ENCODE measurements at places on chromosomes 3 and 15.

GRCh38 chr3:19149368-19149767 lies 1.1 kb downstream of the KCNH8 start:
- DNase-seq: peak; percentile 17

GRCh38 chr15:64897345-64897985 lies 14.2 kb upstream of the ANKDD1A start:
- no peak for DNase-seq

GRCh38 chr3:30810625-30811024 lies 83.8 kb downstream of the GADL1 start:
- no peak for DNase-seq

DNA sequence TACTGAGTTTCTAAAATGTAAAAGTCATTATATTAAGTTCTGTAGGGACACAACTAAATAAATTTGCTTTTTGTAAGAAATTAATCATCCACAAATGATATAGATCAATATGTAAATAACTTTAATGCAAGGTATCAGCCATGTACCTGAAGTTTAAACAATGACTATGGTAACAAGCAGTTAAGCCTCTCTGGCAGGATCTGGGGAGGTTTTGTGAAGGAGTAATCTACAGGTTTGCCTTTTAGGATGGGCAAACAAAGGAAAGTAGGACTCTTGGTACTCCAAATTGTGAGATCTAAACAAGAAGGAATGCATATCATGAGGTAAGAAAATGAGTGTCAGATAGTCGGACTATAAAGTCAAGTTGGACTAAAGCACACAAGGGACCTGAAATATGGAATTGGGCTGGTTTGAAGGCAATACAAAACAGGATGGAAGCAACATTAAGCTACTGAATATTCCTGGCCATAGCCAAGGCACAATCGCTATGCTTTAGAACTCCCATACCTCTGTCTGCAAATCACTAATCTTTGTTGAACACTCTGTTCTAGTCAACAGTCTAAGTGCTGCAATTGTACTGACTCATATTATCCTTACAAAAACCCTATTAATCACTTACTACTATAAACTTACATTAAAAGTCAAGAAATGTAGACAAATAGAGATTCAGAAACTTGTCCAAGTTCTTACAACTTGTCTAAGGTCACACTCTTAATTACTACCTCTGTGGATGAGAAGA lies 412.8 kb downstream of the DIPK2A start:
- DNase-seq: no peak

GRCh38 chr3:124592658-124593441 lies 137.4 kb upstream of the UMPS start:
- peak; percentile 23 for DNase-seq

DNA sequence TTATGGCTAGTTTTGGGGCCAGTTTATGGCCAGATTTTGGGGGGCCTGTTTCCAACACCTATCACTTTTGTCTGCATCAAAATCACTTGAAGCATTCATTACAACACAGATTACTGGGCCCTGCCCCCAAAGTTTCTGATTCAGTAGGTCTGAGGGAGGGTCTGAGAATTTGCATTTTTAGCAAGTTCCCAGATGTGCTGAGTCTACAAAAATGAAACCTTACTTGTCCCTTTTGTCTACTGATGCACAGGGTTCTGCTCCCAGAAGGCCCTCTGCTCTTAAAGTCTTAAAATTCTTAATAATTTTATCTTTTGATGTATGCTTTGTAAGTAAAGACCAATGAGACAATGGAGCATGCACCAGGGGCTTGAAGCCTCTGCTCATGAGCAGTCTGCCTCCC lies 146.0 kb downstream of the POLQ start:
- no peak for DNase-seq

GRCh38 chr15:75508840-75509532 lies 57.5 kb upstream of the SIN3A start:
- DNase-seq: peak; percentile 23

DNA sequence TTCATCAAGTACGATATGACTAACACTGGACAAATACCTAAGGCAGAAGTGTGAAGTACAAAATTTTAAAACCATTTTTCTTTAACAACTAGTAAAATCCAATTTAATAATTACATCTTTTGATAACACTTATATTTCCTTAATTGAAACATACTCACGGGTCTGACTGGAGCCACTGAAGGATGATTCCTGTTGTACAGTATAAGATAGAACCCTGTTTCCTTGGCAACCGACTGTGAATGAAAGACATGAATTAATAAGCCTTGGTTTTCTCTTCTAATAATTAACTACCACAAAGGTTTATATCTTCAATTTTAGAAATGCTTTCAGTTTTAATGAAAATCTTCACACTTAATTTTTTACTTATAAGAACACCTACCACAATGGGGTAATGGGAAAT lies 19.4 kb downstream of the DHX36 start:
- DNase-seq: no peak

GRCh38 chr15:46242935-46243334 lies 608.1 kb downstream of the SQOR start:
- DNase-seq: no peak

DNA sequence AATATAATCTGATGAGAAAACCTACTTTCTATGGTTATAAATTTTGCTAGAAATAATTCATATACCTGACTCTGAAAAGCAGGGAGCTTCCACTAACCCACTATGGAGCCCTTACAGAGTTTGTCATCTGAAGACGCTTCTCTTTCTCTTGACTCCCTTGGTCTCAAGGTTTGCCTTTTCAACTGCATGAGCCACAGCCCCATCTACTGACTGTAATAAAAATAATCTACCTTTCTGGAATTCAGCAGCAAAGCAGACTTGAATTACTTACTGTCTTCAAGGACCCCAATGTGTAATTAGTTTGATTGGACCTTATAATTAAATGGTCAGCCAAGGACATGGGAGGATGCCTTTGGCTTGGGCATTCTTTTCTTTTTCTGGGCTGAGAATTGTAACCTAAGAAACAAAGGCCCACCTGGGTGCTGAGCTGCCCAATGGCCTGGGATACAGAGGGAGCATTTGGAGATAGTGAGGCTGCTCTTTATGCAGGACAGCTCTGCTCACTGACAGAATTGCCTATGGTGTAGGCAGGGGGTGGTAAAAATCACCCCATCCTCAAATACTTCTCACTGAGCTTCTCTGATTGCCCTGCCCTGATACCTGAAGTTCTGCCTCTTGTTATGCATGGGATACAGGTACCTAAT lies 178.6 kb upstream of the TRIM42 start:
- no peak for DNase-seq

- DNase-seq: no peak
Observed at GRCh38 chr3:8371085-8371551, 130.5 kb upstream of the LMCD1 start.

DNA sequence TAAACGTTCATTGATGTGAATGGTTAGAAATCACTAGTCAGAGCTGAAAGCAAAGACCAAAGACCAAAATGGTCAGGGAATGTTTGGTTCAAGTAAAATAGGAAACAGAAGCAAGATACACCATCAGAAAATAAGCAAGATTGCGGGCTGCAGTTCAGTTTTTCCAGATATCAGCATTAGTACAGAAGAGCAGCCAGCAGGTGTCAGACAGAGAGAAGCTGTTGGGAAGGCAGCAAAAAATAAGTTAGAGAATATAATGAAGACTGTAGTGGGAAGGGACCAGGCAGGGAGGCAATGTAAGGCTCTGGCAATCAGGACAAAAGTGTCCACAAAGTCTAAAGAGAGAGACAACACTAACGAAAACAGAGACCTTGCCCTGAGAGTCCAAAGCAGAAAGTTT lies 639.4 kb upstream of the NAALADL2 start:
- no peak for DNase-seq

GRCh38 chr3:66182246-66182645 lies 38.6 kb upstream of the SLC25A26 start:
- no peak for DNase-seq

- no peak for DNase-seq
Observed at GRCh38 chr3:147649475-147649874, 240.3 kb downstream of the ZIC1 start.

DNA sequence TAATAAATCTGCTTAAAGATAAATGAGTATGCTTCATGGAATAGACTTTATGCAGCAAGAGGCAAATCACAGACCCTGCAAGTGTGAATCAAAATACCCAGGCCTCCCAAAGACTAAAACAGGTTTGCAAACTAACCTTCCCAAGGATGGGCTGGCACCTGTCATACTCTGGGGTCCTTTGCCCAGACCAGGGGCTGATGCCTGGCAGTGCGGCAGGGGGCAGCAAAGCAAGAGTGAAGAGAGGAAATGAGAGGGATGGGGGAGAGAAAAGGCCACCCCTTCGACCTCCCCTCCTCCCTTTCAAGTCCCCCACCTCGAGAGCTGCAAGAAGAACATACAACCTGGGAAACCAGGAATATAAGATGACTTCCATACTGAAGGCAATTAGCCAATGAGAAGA lies 31.8 kb downstream of the XXYLT1 start:
- DNase-seq: no peak

DNA sequence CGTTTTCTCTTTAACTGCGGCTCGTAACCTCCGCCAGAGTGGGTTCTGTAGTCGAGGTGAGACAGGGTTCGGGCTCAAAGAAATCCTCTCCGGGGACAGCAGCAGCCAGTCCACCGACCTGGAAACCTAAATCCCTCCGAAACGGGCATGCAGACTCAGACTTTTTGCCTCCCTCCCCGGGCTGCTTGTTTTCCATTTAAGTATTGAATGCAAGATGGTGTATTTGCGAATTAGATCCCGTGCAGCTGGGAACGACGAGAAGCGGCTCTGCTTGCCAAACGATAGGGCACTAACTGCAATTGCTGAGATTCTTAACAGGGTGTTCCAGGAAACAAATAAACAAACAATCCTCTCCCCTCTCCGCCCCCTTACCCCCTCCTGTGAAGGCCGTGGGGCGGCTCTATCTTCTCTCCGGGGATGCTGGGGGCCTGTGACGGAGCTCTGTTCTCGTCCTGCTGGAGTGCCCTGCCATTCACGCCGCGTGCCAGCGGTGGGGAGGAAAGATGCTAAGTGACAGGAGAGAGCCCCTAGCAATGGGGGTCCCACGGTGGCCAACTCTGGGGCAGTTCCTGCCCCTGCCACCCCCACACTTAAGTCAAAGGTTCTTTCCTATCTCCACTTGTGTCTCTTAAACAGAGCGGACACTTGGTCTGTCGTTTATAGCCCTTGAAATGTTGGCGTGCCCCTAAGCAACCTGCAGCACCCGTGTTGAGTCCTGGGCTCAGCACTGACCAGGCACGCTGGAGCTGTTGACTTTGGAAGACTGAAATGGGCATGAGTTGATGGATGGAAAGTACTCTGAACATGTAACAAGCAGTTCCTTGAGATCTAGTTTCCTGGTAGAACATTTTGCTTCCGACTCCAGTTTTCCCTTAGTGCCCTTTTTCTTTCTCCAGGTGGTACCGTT lies 1.3 kb upstream of the ETV5 start:
- DNase-seq: no peak

GRCh38 chr3:130533247-130533646 lies 16.3 kb downstream of the COL6A6 start:
- DNase-seq: no peak

GRCh38 chr3:8574040-8574669 lies 70.4 kb downstream of the SSUH2 start:
- no peak for DNase-seq

DNA sequence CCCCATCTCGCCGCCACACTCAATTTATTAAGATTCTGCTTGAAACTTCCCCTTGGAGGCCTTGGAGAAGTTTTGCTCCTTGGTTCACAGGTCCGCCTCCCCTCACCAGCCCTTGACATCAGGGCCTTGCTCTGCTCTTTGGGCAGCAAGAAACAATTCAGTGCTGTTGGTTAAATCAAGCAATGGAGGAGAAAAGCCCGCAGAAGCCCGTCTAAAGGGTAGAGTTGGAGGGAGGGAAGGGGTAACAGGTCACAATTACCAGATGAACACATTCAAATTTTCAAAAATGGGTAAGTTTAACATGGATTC lies 429 bp downstream of the PARP9 start:
- no peak for DNase-seq

DNA sequence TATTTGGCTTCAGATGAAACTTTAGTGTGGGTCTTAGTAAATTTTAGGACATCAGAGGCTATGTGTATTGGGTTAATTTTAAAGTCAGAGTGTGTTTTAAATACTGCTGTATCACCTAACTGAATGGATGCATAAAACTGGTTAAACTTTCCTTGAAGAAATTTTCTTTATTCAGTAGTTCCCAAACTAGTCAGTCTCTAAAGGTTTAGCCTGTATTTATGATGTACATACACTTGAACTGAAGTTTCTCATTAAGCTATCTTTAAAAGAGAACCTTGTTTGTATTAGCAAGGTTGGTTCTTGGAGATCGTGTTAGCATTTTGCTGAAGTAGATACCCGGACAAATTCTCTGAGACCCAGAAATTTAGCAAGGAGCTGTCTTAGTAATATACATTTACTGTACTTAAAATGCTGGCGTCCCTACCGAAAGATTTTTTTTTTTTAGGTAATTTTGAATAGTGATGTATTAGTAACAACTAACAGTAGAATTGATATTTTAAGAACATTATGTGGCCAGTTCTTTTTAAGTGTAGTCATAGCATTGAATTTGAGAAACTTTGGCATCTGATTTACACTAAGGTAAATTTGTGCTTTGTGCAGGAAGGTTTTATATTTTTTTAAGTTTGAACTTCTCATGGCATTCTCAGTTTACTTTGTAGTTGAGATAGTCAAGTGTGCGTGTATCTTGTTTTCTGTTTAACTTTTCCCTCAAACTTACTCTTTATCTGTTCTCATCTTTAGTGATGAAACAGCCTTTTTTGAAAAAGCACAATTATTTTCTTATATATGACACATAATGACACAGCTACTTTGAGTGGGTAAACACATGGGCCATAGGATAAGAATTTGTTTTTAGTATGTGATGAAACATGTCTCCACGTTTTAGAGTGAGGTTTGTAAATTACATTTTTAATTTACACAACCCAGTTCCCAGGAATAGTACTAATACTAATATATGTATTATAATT lies 2.9 kb downstream of the DIPK2A start:
- no peak for DNase-seq

DNA sequence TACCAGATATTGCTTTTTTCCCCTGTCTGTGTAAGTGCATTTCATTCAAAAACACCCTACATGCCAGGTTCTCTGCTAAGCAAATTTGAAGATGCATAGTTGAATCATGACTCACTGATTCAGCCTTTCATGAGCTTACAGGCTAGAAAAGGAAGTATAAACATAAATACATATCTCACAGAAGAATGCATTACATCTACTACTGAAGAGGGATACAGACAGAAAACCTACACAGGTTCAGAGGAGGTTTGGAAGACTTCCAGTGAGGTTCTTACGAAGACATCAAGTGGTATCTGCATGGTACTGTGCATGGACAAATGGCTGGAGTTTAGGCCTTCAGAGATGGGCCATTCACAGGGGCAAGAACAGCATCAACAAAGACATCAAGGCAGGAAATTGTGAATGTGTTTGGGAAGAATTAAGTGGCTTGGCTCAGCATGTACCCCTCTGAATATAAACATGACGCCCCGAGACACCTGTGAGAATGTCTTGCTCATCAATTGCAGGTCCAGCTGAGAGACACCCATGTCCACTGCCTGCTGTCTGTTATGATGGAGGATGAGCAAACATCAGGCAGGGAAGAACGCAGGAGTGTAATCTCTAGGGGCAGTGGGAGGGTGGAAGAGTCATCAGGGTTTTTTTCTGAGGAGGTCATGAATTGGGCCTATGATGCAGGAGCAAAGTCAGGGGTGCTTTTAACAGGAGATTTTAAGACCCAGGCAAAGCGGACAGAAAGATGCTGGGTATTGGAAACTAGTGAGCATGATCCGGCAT lies 105.1 kb upstream of the GALNT15 start:
- no peak for DNase-seq
